Smooth muscle cell of the brain vasculature (primary cell): ENCODE measurements at places on chromosomes 12 and 14.

DNA sequence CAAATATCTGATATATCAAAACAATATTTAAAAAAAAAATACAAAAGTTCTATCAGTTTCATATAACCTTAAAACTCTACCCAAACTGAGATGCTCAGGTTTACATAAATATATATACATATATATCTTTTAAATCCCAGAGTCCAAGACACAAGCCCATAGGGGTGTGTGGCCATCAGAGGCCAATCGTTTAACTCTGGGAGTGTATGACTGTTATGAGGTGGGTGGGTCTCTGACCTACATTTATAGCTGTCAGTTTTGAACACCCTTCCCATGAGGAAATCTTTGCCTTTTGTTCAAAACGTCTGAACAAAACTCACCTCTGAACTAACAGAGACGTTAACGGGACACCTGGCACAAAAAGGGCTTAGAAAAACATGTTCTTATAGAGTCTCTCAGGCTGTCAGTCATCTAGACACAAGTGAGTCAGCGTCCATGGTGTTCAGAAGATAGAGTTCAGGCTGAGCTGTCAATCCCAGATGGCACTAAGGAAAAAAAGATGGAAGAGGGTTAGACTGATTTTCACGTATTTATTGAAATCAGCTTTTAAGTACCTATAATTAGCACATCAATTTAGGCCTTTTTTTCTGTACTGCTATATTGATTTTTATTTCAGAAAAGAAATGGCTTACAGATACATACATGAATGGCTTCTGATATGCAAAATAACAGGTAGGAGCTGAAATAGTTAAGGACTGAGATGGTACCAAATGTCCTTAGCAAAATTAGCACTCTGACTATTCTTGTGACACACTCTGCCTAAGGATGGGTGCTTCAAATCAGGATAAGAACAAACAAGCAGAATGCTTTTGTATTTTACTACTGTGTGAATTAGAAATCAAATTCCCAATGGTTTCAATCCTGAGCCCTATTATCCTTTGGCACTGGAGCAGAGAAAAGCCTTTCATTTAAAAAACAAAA is 29.2 kb downstream of the HIGD1C start:
- DNase-seq, result no peak

DNA sequence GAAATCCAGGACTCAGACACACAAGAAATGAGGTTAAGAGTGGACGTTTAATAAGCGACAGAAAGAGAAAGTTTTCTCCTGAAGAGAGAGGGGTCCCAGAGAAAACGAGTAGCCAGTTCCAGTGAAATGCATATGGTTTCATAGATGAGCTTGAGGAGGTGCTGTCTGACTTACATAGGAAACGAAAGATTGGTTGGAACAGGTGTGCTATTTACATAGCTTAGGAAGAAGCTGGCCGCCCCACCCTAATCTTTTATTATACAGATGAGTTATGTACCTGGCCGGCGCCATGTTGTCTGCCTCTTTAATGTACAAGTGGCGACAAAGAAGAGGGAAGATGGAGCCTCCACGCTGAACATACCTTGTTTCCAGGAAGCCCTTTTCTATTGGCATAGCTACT is 223.0 kb downstream of the SLC6A15 start:
- no peak for DNase-seq

DNA sequence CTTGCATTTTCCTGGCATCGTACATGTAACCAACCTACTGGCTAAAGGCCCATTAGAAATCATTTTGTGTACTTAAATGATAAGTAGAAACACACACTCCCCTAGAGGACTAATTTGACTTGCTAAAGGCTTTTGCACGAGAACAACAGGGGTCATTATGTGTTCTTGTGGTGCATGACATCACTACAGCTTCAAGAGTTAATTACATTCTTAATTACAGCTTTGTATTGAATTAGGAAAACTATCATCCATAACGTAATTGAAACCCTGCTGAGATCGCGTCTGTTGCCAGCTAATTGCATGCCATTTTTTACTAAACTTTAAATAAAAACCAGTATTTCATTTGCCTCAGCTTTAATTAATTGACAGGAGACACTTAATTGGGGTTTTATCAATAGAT is 51.4 kb downstream of the TMEM132C start:
- DNase-seq, result no peak

- no peak for DNase-seq
Measured at GRCh38 chr12:62720661-62721330, 214.2 kb downstream of the PPM1H start.

GRCh38 chr12:77946541-77947061 is 115.9 kb downstream of the NAV3 start:
- no peak for DNase-seq

DNA sequence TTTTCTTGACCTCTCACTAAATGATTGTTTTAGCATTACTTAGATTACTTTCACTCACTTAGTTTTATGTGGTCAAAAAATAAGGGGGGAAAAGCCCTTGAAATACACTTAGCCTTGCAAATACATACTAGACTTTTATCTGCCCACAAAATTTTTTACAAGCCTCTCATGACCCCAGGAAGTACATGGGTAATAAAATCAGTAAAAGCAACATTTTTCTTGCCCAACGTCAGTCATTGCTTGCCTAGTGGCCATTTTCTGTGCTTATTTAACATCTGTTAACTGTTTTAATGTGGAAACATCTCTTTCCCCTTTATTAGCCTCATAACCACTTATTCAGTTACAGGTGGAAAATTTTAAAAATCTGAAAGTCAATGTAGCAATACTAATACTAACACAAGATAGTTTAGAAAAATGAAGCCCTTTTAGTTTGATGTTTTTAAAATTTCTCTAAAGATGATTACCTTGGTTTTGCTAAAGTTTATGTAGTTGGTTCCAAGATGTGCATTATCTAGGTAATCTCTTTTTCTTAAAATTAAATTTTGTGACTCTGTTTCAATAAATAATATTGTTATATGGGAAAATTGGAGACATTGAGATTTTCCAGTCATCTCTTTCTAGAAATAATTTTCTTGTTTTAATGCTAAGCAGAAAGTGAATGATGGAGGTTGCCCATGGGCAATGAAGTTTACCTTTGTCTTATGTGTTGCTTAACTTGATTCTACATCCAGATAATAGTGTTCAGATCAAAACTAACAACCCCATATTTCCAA is 175.5 kb downstream of the TMTC2 start:
- DNase-seq, result no peak

DNA sequence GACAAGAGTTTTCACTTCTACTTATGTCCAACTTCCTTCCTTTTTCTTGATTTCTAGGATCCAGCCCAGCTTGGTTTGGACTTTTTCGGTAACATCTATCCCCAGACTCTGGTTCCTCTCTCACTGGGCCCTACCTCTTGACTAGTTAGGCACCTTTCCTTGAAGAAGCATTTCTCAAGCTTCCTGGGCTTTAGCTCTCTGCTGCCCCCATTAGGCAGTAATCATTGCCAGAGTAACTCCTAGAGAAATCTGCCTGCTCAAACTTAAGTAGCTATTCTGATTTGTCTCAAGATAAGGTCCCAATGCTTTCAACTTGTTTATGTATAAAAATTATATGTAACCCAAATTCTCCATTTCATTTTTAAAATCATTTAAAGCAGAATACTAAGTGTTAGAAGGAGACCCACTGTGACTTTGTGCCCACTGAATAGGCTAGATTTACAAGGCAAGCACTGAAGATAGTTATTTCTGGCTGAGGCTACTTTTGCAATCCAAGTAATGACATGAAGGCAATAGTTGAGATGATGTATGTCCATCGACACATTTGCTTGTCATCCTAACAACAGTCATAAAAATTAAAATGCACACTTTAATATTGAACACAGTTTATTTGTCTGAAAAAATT is 275.0 kb upstream of the G2E3 start:
- peak; percentile 26 for DNase-seq

DNA sequence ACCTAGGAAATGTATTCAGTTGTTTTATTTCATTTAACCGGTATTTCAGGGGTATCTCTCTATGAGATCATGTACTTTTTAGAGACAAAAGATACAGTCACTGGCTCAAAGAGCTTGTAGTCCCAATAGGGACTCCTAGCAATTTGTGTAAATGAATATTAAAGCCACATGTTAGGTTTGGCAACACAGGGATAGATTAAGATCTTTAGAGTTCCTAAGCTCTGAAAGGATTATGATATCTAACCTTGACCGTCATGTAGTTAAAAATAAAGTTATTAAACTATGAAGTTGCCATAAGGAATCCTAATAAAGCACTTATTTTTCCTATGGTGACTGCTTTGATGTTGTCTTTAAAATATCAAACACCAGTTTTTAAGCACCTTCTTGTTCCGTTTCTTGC is 100.4 kb upstream of the FGD4 start:
- no peak for DNase-seq

- DNase-seq, result no peak
Measured at GRCh38 chr12:76018111-76018510, 13.5 kb downstream of the PHLDA1 start.

DNA sequence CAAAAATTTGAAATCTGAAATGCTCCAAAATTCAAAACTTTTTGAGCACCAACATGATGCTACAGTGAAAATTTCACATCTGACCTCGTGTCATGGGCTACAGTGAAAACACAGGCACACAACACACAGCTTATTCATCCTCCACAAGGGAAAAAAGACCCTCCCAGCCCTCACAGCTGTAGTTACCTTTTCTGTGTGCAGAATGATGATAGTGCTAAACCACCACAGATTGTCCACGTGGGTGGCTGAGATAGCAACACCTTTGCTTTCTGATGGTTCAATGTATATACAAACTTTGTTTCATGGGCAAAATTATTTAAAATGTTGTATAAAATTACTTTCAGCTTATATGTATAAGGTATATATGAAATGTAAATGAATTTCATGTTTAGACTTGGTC is 46.8 kb downstream of the FRS2 start:
- DNase-seq, result no peak

- no peak for DNase-seq
Measured at GRCh38 chr14:85387181-85387580, 142.8 kb upstream of the FLRT2 start.

DNA sequence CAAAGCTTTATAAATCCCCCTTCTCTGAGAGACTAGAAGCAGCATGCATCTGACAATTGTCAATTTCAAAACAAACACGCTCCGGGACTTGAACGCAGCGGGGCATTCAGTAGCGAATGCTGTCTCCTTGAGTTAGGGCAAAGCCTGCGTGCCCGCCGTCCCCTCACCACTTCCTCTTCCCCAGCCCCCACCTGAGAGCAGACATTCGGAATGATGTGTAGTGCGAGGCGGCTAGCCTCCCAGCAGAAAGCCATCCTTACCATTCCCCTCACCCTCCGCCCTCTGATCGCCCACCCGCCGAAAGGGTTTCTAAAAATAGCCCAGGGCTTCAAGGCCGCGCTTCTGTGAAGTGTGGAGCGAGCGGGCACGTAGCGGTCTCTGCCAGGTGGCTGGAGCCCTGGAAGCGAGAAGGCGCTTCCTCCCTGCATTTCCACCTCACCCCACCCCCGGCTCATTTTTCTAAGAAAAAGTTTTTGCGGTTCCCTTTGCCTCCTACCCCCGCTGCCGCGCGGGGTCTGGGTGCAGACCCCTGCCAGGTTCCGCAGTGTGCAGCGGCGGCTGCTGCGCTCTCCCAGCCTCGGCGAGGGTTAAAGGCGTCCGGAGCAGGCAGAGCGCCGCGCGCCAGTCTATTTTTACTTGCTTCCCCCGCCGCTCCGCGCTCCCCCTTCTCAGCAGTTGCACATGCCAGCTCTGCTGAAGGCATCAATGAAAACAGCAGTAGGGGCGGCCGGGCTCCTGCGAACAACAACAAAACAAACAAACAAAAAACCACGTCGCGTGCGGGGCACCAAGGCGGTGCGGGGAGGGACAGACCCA is 2.2 kb downstream of the PRMT8 start:
- DNase-seq, result no peak

DNA sequence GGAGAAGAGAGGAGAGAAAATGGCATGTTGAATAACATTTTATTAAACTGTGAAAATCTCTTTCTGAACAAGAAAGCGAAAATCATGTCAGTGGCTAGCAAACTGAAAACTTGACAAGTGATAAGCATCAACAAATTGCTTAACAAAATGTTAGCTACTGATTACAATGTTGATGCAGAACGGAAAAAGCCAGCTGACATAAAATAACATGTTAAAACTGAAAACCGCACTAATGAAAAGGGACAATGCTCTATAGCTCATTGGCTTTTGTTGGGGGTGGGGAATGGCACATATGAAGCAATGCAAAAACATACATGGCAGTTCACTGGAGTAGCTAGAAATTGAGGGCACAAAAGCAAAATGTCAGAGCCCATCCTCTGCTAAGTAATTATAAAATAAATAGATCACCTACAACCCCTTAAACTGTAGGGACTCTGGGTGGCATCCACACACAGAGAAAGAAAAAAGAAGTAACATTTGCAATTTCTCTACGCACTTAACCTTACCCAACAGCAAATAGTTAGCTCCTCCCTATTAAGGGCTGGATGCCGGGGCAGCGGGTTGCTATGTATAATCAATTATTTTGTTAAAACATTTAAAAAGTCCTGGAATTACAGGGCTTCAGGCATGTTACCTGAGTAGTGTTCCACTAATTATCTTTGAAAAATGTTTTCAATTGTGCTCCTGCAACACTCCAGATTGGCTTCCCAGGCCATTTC is 129.2 kb upstream of the USP15 start:
- no peak for DNase-seq

- no peak for DNase-seq
Measured at GRCh38 chr12:18492372-18493025, 231.2 kb downstream of the PIK3C2G start.

- no peak for DNase-seq
Measured at GRCh38 chr12:19048943-19049342, 80.6 kb upstream of the PLEKHA5 start.

DNA sequence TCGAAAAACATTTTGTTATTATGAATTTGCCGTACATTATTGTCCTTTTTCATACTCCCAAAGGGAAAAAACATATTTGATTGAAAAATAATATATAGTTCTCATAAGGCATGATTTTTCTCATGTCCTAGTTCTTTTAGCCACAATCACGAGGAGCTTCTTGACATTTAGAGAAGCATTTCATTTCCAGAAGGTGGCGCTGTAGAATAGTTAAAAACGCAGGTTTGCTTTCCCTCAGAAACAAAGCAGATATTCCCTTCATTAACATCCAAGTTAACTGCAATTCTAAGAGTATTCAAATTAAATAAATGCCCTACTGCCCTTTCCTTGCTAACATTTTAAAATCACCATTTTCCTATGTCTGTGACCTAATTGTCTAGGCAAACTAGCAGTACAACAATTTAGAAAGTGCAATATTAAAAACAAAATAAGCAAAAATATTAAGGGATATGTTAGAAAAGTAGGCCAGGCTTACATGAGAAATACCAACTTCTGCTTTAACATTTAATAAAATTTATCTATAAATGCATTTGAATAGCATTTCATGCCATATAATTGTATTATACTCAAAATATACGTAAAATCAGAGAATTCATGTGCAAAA is 10.9 kb upstream of the PIK3C2G start:
- peak; percentile 62 for DNase-seq

GRCh38 chr14:23641915-23642588 is 5.9 kb downstream of the DHRS2 start:
- DNase-seq, result no peak
